ENCODE measurements at places on chromosomes 7 and 10. TPM values are rescaled to one million over a fixed set of nuclear protein-coding genes. Genes with fewer than 3 reads are reported as not detected.
A peak's percentile ranks its signal among the peaks of the same experiment; 100 is the strongest.

DNA sequence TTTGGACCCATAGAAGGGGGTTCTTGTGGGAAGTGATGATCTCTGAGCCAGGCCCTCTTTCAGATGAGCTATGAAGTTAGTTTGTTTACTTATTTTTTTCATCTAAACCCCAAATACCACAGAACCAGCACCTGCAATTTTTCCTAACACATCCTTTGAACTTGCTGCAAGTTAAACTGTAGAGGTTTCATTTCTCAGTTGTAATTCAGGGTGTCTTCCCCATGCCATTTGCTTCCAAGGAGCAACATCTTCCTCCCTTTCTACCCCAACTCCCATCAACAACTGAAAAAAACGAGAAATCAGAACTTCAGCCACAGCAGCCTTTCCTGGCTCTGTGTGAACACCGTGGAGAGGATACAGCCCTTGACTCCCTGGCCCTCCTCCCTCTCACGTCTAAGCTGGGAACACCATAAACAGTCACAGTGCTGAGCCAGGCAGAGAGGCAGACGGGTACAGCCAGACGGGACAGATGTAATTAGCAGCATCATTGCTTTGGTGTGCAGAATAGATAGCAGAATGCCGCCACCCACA lies 63.6 kb downstream of the RGS10 start:
- DNase-seq, result no peak

DNA sequence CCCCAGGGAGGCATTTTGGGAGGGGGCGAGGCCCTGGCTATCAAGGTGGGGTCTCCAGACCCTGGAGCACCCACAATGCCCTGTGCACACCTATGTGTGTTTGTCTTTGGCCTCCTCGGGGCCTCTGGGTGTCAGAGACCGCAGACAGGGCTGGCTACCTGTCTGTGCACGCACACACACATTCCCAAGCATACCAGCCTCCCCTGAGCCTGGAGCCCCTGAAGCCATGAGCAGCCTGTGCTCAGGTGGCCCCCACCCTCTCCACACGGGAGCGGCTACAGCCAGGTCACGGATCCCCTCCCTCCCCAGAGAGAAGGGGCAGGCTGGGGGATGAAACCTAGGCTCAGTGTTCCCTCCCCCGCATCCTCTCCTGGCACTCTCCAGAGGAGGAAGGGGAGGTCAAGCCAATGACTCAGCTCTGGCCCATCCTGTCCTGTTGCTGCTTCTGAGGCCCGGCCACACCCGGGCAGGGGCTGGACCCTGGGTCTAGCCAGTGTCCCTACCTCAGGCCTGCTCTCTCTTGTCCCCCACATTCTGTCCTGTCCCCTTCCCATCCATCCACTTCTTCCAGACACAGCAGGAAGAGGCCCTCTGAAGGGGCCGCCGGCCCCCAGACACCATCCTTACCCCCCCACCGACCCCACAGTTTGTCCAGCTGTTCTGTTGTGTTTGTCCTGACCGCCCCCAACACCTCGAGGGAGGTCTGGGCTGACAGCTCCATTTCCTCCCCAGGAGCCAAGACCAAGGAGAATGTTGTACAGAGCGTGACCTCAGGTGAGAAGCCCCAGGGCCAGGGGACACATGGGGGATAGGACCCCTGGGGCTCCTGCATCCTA lies 720 bp downstream of the SNCG start:
- peak; percentile 68 for DNase-seq

DNA sequence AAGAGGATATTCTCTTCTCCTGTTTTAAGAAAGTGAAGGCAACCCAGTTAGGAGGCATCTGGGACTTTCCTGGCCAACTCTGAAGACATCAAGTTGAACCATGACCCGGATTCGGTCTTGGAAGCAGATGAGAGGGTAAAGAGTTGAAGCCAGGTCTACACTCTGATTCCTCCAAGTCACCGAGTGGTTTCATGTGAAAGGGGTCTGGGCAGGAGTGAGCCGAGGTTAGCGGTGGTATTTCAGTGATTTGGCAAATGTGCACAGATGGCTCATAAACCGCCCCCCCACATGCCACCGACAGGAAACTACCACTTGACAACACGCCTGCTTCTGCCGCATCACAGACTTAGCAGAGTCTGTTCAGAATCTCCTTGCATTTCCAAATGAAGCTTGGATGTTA lies 11.4 kb upstream of the REPIN1 start:
- no peak for DNase-seq

DNA sequence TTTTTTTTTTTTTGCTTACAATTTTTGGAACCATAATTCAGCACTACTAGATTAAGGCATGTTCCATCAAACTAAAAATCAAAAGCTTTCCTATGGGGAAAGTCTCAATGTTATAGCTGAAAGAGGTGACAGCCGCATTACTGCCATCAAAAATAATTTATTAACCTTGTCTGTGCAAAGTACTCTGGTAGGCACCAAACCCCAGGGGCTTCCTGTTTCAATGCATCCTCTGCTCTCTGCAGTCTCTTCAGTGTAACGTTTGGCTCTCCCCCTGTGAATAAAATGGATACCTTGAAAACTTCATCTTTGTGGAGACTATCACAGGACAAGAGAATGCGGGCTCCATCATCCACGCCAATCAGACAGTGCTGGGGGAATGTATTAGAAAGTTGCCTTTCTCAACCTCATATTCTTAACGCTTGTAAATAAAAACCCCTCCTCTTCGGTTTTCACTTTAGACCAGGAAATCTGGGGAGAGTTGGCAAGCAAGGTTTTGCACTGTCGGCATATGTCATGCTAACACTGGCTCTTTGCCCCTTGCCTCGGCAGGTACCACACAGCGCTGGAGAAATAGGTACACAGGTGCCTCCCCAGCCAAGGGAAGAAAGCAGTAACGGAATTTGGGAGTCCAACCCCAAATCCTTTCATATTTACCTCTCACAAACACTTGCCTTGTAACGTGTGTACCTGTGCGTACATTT lies 1.6 kb upstream of the NRG3 start:
- no peak for DNase-seq

- DNase-seq, result no peak
These were observed 34.8 kb downstream of the GRK5 start for GRCh38 chr10:119242186-119242585.

DNA sequence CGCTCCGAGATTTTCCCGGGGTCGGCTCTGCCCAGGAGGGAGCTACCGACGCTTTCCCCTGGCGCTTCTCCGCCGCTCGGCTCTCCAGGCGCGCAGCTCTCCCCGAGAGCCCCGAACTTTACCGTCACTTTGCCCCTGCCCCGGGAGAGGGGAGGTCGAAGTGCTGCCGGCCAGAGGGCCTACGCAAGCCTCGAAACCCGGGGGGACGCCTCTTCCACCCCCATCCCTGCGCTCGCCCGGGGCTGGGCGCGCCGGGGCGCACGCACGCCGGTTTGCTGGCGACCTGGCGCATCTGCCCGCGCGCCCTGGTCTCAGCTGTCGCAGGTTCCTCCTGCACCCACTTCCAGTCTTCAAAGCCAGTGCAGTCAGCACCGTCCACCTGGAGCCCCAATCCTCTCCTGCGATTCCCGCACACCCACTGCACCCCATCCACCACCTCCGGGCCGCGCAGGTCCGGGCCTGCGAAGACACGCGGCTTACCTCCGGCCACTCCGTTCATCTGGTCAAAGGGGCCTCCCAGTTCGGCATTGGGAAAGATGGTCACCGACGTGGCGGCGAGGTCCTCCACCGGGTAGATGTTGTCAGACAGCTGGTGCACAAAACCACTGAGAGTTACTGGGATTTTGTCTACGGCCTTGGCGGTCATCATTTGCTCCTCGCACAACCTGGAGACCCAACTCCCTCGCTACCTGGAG lies 638 bp downstream of the EGR2 start:
- DNase-seq, result no peak

DNA sequence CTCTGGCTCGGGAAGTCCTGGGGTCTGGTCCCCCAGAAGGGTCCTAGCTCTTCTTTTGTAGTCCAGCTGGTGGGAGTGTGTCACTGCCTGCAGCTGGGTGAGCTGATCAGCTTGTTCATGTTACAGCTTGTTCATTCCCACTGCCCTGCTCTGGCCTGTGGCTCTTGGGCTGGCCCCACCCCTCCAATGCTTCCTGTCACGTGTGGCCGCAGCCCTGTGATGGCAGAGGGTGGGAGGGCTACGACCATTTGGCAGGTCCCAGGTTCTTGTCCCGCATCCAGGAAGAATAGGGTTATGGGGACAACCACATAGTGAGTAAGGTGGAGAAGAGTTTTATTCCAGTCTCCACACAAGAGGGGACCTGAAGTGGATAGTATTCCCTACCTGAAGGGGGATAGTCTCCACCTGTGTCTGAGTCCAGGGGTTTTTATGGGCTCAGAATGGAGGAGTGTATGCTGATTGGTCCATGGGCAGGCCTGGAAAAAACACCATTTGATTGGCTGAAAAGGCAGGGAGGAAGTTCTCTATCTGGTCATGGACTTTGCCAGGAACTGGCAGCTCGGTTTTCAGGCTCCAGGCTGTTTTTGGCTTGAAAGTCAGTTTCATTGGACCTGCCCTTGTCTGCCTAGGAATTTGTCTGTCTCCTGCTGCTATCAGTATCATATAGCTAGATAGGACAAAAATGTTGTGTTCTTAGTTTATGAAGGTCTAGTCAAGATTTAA lies 13.1 kb downstream of the SDHAF3 start:
- DNase-seq, result no peak

DNA sequence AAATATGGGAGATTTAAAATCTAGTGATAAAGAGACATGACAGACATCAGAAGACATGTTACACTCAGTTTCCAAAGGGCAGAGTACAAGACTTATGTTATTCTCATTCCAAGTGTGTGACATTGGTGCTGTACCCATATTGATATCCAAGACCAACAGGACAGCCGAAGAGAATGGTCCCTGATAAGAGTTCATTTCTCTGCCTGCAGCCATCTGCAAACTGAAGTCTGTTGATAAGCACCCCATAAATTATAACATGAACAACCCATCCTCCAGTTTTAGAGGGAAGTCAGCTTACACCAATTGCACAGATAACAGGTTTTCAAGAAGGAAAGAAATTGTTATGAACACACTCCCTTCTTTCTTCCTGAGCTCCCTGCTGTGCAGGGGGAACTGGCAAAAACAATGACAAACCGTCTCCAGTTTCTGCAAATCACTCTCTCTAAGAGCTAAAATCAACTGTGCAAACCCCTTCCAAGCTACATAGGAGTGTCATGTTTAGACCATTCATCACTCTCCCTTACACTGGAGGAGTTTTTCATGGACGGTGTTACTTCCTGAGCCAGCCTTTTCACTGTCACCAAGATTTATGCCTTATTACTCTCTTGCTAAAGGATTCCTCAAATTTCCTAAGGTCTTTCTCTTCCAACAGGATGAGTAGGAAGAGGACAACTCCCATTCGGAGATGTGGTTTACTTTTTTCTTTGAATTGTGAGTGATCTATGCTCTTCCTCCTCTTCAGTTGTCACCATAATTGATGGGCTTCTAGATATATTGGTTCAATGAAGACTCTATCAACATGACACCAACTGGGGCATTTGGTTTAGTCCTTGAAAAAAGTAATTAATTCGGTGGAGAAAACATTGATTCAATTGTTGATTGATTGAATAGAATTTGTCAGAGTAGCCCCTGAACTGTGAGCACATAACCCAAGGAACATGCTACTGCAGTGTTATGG lies 80.3 kb upstream of the FAM171A1 start:
- no peak for DNase-seq

GRCh38 chr10:118971187-118971586 lies 58.3 kb upstream of the NANOS1 start:
- no peak for DNase-seq

DNA sequence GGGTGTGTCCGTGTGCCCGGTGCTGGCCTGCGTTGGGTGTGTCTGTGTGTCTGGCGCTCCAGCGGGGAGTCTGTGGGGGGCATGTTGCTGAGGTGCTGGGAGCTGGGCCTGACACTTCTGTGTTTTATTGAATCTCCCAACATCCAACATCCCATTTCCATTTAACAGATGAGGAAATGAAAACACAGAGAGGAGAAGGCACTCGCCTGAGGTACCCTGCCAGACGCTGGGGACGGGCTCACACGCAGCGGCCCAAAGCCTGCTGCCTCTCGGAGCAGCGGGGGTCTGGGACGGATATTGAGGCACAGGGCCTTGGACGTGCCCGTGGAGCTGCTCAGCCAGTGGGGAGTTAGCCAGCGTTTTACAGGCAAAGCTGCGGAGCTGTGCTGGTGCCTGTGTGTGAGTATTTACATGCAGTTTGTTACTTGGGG lies 133.9 kb downstream of the DNAJB6 start:
- no peak for DNase-seq

GRCh38 chr10:32155075-32155516 lies 98.9 kb upstream of the KIF5B start:
- no peak for DNase-seq

DNA sequence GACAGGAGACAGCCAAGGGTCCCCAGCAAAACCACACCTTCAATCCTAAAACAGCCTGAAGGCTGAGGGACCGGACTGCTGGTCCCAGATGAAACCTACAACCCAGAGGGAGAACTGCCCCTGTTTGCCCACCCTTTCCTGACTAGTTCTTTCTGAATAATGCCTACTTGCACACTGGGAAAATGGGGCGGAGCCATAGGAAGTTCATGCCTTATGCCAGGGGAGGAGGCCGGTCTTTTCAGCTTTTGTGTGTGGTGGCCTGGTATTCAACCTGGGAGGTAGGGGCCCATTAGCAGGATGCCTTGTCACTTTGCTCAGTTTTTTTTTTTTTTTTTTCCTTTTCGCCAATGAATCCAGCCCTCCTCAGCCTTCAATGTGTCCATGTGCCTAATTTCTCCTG lies 20.7 kb downstream of the TOMM7 start:
- DNase-seq, result no peak

DNA sequence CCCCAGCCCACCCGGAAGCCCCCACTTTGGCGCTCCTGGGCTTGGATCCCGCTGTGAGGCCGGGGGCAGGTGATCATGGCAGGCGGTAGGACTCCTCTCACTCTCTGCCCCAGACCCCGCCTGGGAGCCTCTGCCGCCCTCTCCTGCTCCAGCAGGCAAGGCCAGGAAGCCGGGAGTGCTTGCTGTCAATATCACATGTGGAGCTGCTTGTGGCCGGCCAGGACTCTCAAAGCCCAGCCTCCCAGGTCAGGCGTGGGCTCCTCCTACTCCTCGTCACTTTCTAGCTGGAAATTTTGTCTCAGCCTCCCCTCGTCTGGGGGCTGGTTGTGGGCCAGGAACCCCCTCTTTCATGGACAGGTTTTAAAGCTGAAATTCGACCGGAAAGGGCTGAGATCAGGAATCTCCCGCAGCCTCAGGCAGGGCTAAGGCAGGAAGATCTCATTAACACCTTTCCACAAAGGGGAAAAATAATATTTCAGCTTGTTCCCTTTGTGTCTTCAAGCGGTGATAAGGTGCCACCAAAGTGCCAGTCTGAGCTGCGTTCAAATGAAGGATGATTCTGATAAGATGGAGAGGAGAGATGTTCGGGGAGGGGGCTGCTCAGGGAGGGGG lies 273.6 kb upstream of the PODXL start:
- no peak for DNase-seq

- no peak for DNase-seq
These were observed 97.4 kb downstream of the LRRC18 start for GRCh38 chr10:48842231-48842630.

ZNF239 gene
- total RNA-seq, result 2.0 TPM

Data from Right ventricle myocardium superior (tissue), 1 donor.